Lung (tissue), 17 donors: ENCODE measurements at places on chromosomes 13 and 19.

GRCh38 chr13:111422348-111422747, 101.9 kb downstream of the TEX29 start:
- DNase-seq, result no peak

DNA sequence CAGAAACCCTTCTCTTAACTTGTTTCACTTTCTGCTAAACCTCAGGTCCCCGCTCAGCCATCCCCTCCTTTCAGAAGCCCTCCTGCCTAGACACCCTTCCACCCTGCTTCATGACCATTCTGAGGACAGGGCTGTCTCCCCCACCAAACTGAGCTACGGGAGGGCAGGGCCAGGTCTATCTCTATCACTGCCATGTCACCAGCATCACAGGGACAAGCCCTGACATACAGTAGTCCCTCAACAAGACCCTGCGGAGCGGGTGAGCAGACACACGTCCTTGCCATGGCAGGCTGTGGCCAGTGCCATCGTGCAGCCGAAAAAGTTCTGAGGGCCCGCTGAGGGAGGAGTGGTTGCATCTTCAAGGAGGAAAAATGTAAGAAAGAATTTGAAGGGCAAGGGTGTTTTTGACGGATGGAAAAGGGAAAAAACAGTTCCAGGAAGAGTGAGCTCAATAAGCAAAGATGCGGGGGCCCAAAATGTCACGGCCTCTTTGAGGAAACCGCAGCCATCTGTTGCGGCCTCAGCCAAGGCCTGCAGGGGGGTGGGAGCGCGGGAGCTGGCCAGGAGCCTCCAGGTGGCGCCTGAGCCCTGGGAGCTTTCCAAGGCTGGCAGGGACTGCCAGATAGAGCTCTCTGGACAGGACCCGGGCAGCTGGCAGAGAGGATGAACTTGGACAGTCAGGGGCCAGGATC, 8.1 kb downstream of the PTGIR start:
- DNase-seq, result peak; percentile 70

DNA sequence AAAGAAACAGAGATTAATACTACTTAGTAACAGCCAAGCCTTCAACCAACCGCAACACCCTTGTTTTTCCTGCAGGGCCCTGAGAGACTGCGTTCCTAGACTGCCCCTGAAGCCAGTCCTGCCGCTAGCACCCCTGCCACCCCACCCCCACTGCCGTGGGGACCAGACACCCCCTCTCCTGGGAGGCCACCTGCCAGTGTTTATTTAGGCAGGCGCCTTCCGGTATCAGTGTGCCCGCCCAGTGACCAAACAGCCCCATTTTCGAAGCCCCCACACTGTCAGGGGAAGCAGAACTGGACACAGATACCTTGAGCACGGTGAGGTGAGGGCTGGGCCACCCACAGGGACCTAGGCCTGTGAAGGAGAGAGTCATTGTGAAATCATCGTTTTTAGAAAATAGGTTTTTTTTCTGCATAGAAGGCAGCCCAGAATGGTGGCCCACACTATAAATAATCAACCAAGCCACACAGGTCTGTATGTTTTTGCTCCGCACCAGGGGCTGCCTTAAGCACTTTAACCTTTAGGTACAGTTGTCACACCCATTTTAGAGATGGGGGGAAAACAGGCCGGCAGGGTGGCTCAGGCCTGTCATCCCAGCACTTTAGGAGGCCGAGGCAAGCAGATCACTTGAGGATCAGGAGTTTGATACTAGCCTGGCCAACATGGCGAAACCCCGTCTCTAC, 3.5 kb upstream of the TLE5 start:
- peak; percentile 69 for DNase-seq

- no peak for DNase-seq
Measured at GRCh38 chr19:54077334-54077733, 3.8 kb downstream of the TARM1 start.

DNA sequence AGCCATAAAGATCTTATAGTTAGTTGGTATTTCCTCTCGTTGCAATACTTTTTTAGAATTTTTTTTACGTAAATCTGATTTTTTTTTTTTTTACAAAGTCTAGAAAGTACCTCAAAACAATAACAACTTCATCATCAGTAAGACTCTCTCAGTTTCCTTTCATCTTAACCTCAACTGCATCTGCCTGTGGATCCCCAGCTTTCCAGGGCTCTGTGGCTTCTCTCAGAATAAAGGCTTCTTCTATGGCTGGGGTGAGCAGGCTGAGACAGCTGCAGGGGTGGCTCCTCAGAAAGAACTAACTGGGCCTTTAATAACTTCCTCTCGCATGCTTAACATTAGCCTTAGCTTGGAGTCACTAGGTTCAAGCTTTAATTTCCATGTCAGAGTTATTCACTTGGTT, 4.2 kb downstream of the ZNF506 start:
- DNase-seq, result no peak

DNA sequence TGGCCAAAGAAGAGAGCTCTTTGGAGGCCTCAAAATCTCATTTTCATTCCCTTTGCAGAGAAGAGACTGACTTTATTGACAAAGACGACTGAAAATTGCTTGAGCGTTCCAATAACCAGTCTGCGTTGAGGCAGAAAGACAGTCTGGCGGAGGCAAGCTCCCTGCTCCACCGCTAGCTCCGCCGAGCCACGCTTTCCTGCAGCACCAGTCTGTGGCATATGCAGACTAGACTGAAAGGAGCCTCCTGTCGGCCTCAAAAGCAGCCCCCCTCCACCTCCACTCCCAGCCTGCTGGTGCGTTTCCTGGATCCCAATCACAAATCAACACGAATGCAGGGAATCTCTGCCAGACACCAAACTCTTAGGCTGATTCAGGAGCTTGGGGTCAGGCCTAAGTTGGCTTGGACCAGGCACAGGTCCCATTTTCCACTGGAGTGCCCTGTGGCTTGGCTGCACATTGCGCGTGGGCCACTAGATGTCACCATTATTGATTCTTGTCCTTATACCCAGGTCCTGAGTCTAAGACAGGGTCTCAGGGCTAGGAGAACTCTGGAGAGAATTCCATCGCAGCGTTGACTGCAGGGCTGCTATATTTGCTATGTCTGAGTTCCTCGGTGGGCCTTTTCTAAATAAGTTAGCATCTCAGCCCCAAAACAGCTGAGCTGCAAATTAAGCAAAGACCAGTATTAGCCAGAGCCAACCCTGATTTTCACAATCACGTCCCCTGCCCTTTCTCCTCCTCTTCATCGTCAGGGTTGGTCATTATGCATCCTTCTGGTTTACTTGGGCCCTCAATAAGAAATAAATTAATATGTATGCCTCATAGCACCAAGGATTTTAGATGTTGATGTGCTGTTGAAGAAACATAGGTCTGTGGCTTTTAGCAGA, 5.2 kb upstream of the ZNF507 start:
- DNase-seq, result peak; percentile 56

DNA sequence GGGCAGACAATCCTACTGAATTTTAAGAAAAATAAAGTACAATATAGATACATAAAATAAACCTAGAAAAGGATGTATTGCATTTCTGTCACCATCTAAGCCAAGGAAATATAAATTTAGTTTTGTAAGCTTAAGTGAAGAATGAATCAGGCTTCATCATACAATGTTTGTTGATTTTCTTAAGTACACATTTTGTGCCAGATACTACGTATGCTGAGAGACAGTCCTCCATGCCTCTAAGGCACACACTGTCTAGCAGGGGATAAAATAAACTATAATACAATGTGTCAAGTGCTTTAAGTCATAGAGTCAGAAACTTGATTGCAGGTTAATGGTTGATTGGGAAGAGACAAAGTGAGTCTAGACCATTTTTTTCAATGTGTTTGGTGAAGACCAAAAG, 465.7 kb downstream of the TBC1D4 start:
- no peak for DNase-seq

- DNase-seq, result no peak
Measured at GRCh38 chr19:45253396-45254027, 2.4 kb downstream of the MARK4 start.

- DNase-seq, result peak; percentile 87
Measured at GRCh38 chr13:26062853-26063444, 11.1 kb upstream of the SHISA2 start.

DNA sequence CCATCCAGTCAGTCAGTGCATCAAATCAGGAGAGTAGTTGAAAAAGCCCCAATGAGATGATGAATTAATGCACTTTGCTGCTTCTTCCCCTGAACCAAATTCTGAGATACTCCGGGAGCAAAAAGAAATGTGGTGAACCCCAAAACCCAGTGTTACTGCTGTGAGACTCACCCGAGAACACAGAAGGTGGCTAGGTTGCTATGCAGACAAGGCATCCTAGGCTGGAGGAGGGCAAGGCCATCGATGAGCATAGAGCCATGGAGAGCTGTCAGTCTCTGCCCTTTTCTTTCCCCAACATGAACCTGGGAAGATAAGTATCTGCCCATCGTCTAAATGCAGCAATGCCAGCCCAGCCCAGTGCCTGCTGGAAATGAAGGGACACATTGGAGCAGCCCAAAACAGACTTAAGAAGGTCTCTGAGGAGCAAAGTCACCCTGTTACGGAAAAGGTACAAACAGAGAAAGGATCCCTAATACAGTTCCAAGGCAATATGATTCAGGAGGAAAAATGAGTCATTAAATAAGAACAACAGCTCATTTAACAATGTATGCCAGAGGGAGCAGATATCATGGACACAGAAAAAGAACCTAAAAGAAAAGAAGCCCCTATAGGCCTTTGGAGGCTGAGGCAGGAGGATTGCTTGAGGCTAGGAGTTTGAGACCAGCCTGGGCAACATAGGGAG, 272.0 kb downstream of the FOXO1 start:
- no peak for DNase-seq

GRCh38 chr13:44609137-44609536, 33.0 kb upstream of the TSC22D1 start:
- no peak for DNase-seq

- peak; percentile 35 for DNase-seq
Measured at GRCh38 chr19:7004313-7004931, 16.8 kb downstream of the MBD3L2B start.

GRCh38 chr13:73722120-73722519, 412.1 kb downstream of the KLF12 start:
- no peak for DNase-seq

DNA sequence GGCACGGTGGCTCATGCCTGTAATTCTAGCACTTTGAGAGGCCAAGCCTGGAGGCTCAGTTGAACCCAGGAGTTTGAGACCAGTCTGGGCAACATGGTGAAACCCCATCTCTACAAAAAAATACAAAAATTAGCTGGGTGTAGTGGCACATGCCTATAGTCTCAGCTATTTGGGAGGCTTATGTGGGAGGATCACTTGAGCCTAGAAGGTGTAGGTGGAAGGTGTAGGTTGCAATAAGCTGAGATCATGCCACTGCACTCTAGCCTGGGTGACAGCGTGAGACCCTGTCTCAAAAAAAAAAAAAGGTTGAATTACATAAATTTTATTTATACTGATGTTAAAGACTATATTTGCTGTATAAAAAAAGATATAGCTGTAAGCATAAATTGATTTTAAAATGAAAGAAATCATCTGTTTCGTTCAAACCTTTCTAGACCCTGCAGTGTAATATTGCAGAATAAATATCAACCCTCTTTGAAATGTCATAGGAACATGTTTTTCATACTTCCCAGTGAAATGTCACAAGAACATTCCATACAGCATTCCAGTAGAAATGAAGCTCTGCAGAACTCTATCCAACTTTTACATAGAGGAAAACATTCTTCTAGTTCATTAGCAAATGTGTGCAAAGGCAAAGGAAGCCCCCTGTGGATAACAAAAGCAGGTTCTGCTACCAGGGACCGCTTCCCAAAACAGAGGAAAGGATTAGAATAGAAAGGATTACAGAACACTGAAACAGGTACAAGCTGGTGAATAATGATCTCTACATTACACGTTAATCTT, 76.0 kb downstream of the CAB39L start:
- DNase-seq, result no peak

GRCh38 chr19:34350161-34350561, 14.8 kb upstream of the GPI start:
- DNase-seq, result no peak

DNA sequence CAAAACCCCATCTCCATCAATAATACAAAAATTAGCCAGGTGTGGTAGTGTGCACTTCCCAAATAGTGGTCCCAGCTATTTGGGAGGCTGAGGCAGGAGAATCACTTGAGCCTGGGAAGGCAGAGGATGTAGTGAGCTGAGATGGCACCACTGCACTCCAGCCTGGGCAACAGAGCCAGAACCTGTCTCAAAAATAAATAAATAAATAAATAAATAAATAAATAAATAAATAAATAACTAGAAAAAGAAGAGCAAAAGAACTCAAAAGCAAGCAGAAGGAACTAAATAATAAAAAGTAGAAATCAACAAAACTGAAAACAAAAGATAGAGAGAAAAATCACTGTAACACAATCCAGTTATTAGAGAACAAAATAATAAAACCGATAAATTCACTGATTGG, 12.3 kb downstream of the ZNF585A start:
- no peak for DNase-seq

GRCh38 chr13:108220041-108220440, 1.8 kb downstream of the ABHD13 start:
- DNase-seq, result no peak

- DNase-seq, result no peak
Measured at GRCh38 chr13:67950603-67951002, 720.5 kb upstream of the PCDH9 start.

DNA sequence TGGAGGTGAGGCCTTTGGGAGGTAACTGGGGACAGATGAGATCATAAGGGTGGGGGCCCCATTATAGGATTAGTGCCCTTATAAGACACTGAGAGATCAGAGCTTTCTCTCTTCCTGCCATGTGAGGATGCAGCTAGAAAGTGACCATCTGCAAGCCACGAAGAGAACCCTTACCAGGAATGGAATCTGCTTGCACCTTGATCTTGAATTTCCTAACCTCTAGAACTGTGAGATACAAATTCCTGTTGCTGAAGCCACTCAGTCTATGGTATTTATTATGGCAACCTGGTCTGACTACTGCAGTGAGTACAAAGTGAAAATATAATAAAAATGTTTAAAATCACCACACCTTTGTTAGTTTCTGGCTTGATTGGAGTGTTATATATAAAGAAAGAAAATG, 388.0 kb downstream of the LMO7 start:
- no peak for DNase-seq

DNA sequence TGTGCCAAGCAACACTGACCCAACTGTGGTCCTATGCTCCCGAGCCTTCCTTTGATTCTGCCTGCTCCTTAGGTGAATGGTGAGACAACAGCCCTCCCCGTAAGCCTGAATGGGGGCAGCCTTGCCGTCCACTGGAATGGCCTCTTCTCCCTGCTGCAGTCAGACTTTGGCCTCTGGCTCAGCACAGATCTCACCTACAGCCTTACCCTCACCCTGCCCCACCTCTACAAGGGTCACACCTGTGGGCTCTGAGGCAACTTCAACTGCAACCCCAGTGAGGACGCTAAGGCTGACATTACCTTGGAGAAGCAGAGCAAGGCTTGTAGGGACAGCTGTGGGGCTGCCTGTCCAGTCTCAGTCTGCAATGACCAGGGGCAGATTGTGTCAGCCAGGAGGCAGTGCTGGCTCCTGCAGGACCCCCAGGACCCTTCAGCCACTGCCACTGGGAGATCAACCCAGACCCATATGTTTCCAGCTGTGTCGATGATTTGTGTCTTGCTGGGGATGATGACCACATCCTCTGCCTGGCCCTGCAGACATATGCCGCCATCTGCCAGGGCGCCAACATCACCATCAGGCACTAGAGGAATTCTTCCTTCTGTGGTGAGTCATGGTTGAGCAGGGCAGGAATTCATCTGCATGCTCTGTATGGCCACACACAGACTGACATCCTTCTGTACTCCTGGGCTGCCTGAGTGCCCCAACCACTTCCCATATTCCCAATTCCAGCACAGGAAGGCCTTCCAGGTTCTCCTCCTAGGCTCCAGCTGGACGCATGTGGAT, 27.3 kb upstream of the FXYD3 start:
- DNase-seq, result no peak
